NCI-H460 (cell line): ENCODE measurements at places on chromosomes 5 and 9. TPM values are rescaled to one million over a fixed set of nuclear protein-coding genes. Genes with fewer than 3 reads are reported as not detected.

The GNA14 gene
- total RNA-seq, result not detected in 2 replicates

The INSL4 gene
- total RNA-seq, result 3.3 and 4.6 TPM in 2 replicates

The CSF1R gene
- not detected in 2 replicates for total RNA-seq

DNA sequence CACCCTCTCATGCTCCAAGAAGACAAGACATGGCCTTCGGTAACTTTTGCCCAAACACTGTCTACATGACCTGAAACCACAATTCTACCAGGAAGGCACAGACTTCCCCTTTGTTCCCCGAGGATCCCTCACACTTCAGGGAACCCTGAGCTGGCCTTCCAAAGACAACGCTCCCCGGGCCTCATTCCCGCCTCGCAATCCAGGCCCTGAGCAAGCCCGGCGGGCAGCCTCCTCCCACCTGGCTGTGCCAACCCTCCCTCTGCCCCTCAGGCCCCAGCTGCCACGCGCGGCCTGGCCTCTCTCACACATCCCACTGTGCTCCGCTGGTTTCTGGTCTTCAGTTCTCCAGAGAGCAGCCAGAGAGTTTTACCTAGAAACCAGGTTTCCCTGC, 7.3 kb downstream of the QSOX2 start:
- no peak for DNase-seq

The GALT gene
- total RNA-seq, result 14.0 and 16.0 TPM in 2 replicates

The ZNG1F gene
- 16.1 and 25.8 TPM in 2 replicates for total RNA-seq

The GPSM1 gene
- total RNA-seq, result 17.3 and 19.8 TPM in 2 replicates

GRCh38 chr5:132266836-132267160, 9.3 kb downstream of the PDLIM4 start:
- no peak for DNase-seq

- no peak for DNase-seq
These were observed 58.3 kb upstream of the ANKRD33B start for GRCh38 chr5:10505517-10506095.

- no peak for DNase-seq
These were observed 28.0 kb downstream of the CDO1 start for GRCh38 chr5:115788440-115788839.

The TMEM215 gene
- total RNA-seq, result not detected in 2 replicates

- no peak for DNase-seq
These were observed 592.8 kb downstream of the CSNK1G3 start for GRCh38 chr5:124104821-124105220.

The EGR1 gene
- total RNA-seq, result 9.2 and 10.6 TPM in 2 replicates

DNA sequence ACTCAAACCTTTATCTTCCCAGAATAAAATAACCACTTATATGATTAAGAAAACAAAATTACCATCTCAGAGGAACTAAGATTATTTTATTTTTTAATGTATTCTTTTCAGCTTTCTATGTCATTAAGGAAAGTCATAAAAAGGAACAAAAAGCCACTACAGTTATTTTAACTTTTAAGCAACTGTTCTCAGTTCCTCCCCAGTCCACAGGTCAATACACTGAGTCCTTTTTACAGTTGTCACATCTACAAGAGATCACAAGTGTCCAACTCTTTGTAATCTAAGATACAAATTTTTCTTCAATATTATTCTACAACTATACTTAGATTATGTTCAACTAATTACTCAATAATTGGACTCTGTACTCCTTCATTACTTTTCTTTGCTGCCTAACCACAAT, 782.8 kb upstream of the ACO1 start:
- DNase-seq, result no peak

GRCh38 chr5:120886351-120886860, 422.3 kb downstream of the PRR16 start:
- no peak for DNase-seq

- no peak for DNase-seq
These were observed 285.5 kb upstream of the VLDLR start for GRCh38 chr9:2336055-2336454.

GRCh38 chr9:3136686-3137346, 292.9 kb upstream of the PUM3 start:
- no peak for DNase-seq

DNA sequence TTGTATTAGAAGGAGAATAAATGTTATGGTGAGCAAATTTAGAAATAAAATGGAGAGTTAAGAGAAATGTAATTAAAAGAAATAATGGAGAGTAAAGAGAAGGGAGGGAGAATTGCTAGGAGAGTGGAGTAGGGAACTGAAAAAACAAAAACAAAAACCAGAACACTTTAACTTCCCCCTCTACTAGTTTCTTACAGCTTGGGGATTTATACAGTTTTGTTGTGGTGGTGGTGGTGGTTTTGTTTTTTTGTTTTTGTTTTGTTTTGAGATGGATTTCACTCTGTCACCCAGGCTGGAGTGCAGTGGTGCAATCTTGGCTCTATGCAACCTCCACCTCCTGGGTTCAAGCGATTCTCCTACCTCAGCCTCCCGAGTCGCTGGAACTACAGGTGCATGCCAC, 322.4 kb downstream of the TMEM167A start:
- no peak for DNase-seq

DNA sequence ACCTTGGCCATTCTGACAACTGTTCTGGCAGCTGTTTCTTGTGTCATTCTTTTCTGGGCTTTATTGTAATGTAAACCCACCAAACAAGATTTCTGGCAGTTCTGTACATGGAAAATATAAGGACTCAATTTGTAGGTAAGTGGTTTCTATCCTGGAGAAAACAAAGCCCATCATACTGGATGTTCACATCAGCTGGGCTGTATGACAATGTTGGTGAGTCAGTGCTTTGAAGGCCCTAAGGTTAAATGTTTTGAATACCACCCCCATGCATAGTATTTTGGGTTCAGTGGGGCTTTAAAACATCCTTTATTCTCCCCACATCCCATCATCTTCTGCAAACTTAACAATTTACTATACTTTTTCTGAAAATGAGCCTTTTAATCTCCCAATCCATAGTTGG, 52.5 kb downstream of the SH3GL2 start:
- DNase-seq, result no peak

The TMOD1 gene
- total RNA-seq, result 1.9 and 2.2 TPM in 2 replicates

The FBXL7 gene
- 3.9 TPM in 2 replicates for total RNA-seq

The NOP16 gene
- total RNA-seq, result 40.8 and 49.4 TPM in 2 replicates

GRCh38 chr9:98087420-98088354, 31.2 kb downstream of the NANS start:
- no peak for DNase-seq

- peak; percentile 69 for DNase-seq
These were observed 404.0 kb downstream of the EBF1 start for GRCh38 chr5:158695595-158696330.

The ANGPTL2 gene
- total RNA-seq, result 0.27 TPM in 1 of 2 replicates, not detected in the other

DNA sequence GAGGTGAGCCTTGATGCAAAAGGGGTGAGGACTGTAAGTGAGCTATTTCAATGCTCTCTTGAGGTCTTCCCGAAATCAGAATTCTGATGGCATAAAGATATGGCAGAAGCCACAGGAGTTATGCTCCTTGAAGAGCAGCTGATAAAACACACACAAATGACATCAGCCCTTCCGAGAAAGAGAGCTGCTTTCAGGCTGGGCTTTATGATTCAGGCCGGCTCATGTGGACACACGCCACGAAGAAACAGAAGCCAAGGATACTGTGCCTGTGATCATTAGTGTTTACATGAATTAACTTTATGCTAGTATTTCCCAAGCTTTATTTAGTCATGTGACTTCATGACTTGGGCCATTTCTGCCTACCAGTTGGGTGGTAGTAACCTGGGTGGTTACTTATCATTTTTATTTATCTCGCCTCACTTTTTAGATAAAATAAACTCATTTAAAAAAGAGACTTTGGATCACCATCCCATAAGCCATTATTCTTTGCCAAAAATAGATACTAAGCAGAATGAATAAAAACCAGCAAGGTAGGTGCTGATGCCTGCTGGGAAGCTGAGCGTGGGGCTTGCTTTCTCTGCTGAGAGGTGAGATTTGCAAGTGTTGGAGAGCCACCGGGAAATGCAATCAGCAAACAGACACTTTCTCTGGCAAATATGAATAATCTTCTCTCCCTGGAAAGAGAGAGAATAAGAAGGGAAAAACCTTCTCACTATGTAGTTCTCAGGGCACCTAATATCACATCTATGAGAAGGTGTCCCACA, 73.0 kb upstream of the SLC25A51 start:
- DNase-seq, result no peak

DNA sequence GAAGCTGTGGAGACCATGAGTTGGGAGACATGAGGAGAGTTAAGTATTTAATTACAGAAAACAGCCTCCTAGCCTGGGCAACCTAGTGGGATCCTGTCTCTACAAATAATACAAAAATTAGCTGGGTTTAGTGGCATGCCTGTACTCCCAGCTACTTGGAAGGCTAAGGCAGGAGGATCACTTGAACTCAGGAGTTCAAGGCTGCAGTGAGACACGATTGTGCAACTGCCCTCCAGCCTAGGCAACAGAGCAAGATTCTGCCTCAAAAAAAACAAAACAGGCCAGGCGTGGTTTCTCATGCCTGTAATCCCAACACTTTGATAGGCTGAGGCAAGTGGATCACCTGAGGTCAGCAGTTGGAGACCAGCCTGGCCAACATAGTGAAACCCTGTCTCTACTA, 52.6 kb downstream of the AQP7 start:
- no peak for DNase-seq

DNA sequence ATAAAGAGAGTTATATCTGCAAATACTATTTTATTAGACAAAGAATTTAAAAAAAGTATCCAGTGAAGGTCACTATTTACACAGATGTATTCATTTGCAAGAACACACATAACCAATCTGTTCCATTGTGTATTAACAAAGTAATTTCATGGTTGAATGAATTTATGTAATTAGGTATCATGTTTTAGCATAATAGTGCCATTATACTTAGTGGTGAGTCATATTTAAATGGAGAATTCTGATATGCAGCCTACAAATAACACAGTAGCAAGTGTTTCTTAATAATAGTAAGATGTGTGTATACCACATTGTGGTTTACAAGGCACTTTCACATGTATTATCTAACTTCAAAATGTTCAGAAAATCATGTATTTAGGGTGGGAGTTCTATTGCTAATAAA, 1028.5 kb upstream of the ACO1 start:
- no peak for DNase-seq

The SEMA6A gene
- total RNA-seq, result 0.32 and 0.94 TPM in 2 replicates

The GIN1 gene
- total RNA-seq, result 11.4 and 15.0 TPM in 2 replicates
